ENCODE measurements at places on chromosomes 5 and 9. TPM values are rescaled to one million over a fixed set of nuclear protein-coding genes. Genes with fewer than 3 reads are reported as not detected.

IRGM gene
- not detected for polyA plus RNA-seq

SLC36A3 gene
- polyA plus RNA-seq = not detected

GLDC gene
- 62.8 TPM for polyA plus RNA-seq

PCDHGB4 gene
- polyA plus RNA-seq = 1.4 TPM

FOXD1 gene
- polyA plus RNA-seq = not detected

CAMK2A gene
- polyA plus RNA-seq = not detected

IL4 gene
- polyA plus RNA-seq = not detected

FEM1C gene
- polyA plus RNA-seq = 3.4 TPM

C9orf57 gene
- polyA plus RNA-seq = not detected

CCDC183 gene
- polyA plus RNA-seq = 1.3 TPM

CCL27 gene
- polyA plus RNA-seq = not detected

LMAN2 gene
- polyA plus RNA-seq = 449 TPM

PPP2R2B gene
- 0.15 TPM for polyA plus RNA-seq

SLC34A3 gene
- not detected for polyA plus RNA-seq

ADGRD2 gene
- polyA plus RNA-seq = not detected

MELK gene
- 0.25 TPM for polyA plus RNA-seq

ZNF354C gene
- 0.51 TPM for polyA plus RNA-seq

FAM78A gene
- polyA plus RNA-seq = 1.2 TPM

CCDC180 gene
- polyA plus RNA-seq = 0.35 TPM

UBE2D2 gene
- 38.5 TPM for polyA plus RNA-seq

CTXN3 gene
- not detected for polyA plus RNA-seq

TSLP gene
- polyA plus RNA-seq = 1.4 TPM

KCNV2 gene
- polyA plus RNA-seq = 0.10 TPM

ANKRD34B gene
- not detected for polyA plus RNA-seq

TLN1 gene
- polyA plus RNA-seq = 24.5 TPM

IFNK gene
- not detected for polyA plus RNA-seq

Measured in liver (tissue), 10 donors.